Activated T-helper 1 cell treated with Interleukin-2 at 50 U/mL for 16 hours (primary cell): ENCODE measurements at places on chromosomes 3 and 15.

- no peak for DNase-seq
These were observed 173.0 kb upstream of the FRMD4B start for GRCh38 chr3:69558912-69559311.

- DNase-seq, result no peak
These were observed 57.2 kb upstream of the ZBTB38 start for GRCh38 chr3:141311170-141311495.

DNA sequence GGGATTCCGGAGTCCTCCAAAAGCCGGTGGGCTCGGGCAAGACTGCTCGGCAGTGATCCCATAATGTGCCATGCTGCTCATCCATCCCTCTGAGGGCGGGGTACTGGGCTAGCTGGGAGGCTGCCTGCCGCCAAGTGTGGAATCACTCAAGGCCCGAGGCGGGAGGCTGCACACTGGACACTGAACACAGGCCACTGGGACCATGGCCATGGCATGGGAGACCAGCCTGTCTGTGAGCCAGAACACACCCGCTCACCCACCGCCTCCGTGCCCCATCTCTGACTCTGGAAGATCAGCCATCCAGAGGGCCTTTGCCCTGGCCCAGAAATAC is 1.4 kb downstream of the C3orf22 start:
- DNase-seq, result no peak

- DNase-seq, result no peak
These were observed 1.1 kb upstream of the MINAR1 start for GRCh38 chr15:79430901-79431635.

DNA sequence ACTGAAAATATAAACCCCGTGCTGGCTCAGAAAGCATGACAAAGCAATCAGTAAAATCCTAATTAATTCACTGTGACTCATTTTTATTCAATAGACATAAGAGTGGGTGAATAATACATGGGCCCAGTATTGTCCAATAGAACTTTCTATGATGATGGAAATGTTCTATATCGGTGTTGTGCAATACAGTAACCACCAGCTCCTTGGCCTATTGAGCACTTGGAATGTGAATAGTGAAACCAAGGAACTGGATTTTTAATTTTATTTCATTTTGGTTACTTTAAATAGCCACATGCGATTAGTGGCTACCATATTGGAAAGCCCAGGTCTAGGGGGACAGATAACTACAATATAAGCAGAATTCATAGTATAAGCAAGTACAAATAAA is 69.8 kb upstream of the PPP2R3A start:
- no peak for DNase-seq

GRCh38 chr15:77633913-77634265 is 1.2 kb upstream of the LINGO1 start:
- DNase-seq, result no peak

- DNase-seq, result no peak
These were observed 114.7 kb upstream of the SLC24A5 start for GRCh38 chr15:48006031-48006511.

DNA sequence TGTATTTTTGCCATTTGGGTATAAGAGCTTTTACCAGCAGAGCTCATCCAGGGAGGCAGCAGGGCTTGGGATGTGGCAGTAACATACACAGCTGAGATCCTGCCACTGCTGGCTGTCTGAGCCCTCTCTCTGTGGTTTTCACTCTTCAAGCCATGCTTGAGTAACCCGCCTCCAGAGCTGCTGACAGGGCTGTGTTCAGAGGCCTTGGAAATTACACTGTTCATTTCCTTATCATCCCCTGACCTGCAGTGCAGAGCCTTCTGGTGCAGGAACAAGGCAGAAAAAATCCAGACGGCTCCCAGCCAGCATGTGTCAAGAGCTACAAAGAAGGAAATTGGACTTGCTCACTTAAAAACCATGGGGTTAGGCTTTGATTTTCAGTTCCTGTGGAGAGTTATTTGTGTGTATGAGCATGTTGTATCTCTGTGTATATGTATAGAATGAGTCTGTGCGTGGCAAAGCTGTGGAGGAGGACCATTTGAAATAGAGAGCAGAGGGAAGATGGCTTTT is 47.0 kb downstream of the ZNF609 start:
- DNase-seq, result no peak

DNA sequence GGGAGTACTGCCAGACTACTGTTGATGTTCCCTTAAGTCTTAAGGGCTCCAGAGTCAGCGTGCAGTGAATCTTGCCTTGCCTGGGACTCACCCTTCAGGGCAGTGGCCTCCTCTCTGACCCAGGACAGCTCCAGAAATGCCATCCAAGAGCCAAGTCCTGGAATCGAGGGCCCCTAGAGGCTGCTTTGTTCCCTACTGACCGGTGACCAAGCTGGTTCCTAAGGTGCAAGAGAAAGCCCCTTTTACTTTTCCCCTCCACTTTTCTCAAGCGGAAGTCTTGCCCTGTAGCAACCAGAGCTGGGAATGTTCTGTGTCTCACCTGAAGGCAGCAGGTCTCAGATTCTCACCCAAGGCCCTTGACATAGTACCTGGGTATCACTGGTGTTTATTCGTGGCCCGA is 238.0 kb downstream of the DOCK3 start:
- DNase-seq, result no peak

GRCh38 chr15:34665498-34666116 is 82.2 kb upstream of the GOLGA8B start:
- DNase-seq, result no peak

GRCh38 chr15:100095541-100096247 is 246.1 kb downstream of the ADAMTS17 start:
- DNase-seq, result no peak

GRCh38 chr3:111352585-111352984 is 189.4 kb upstream of the CD96 start:
- no peak for DNase-seq

DNA sequence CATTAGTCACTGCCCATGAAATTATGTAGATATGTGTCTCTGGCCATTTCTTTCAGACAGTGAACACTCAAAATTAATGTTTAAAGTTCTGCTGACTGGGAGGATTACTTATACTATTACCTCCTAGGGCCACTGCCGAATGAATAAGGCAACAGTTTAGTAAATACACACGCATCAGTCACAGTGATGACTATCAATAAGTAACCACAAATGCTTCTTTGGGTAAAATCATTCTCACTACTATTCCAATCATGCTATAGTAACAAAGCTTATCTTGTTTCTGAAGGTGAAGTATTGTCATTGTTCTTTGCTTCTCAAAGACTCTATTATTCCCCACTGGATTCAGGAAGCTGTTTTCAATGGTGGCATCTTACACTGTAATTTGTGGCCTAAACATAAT is 478.8 kb downstream of the EPHA3 start:
- DNase-seq, result no peak

DNA sequence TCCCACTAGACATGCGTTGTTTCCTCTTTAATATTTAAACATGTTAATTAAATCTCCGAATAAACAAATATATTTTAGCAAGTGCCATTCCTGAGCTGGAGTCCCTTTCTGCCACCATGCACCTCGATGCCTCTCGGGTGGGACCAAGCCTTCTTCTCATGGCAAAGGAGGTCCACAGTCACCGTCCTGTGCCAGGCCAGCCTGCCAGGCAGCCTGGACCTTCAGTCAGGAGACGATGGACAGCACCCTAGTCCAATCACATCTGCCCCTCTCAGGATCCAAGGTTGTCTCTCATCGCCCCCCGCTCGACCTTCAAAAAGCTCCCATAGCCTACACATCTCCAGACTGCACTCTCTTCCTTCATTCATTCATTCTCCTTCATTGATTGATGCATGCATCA is 22.6 kb downstream of the NTRK3 start:
- DNase-seq, result no peak

DNA sequence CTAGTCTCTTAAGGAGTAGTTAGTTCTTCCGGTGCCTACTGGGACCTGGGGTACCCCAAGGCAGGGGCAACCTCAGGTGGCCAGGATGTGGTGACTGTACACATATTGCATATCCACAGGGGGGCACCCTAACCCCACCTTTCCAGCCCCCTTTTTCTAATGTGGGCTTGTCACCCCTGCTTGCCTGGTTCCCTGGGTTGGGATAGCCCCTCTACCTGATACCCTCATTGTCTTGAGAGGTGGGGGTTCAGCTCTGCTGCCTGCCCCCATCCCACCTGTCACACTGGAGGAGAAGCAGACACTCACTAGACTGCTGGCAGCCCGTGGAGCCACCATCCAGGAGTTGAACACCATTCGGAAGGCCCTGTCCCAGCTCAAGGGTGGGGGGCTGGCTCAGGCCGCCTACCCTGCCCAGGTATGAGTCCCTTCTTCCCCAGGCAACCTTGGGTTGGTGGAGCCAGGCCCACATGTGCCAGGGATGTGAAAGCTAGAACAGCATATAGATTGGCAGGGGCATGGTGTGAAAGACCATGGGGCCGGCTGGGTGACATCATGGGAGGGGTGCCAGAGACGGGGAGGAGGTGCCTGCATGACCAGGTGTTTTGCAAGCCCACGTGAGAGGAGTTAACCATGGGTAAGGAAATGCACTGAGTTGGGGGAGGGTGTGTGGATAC is 4.0 kb downstream of the GLYCTK start:
- DNase-seq, result no peak

GRCh38 chr3:195895861-195896360 is 12.4 kb downstream of the TNK2 start:
- DNase-seq, result peak; percentile 61

DNA sequence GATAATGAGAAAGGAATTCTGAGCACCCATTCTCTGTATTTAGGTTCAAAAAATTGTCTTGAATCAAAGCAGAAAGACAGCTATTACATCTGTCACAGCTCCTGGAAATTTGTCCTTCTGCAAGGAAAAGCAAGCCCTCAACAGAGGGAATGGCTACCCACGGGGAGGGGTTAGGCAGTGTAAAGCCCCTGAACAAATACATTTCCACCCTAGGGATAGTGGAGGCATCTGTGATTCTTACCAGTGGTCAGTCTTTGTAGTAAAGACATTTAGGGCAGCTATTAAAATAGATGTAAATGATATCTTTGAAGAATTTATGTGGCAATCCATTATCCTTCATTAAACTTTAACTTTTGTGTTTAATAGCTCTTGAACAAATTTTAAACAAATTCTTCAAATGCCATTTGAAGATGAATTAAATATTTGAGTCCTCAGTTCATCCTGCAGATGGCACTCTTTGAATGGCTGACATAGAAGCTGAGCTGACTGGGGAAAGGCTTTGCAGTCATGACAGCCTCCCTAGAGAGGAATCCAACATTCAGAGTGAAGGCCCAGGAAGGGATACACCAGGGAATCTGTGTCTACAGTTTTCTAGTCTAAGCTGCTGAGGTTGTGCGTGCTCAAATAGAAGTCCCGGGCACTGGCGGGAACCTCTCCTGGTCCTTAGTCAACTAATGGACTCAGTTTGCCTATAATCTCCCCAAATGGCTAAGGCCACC is 359.7 kb upstream of the ROPN1 start:
- no peak for DNase-seq

- DNase-seq, result no peak
These were observed 19.0 kb upstream of the TRAK1 start for GRCh38 chr3:42071904-42072812.

DNA sequence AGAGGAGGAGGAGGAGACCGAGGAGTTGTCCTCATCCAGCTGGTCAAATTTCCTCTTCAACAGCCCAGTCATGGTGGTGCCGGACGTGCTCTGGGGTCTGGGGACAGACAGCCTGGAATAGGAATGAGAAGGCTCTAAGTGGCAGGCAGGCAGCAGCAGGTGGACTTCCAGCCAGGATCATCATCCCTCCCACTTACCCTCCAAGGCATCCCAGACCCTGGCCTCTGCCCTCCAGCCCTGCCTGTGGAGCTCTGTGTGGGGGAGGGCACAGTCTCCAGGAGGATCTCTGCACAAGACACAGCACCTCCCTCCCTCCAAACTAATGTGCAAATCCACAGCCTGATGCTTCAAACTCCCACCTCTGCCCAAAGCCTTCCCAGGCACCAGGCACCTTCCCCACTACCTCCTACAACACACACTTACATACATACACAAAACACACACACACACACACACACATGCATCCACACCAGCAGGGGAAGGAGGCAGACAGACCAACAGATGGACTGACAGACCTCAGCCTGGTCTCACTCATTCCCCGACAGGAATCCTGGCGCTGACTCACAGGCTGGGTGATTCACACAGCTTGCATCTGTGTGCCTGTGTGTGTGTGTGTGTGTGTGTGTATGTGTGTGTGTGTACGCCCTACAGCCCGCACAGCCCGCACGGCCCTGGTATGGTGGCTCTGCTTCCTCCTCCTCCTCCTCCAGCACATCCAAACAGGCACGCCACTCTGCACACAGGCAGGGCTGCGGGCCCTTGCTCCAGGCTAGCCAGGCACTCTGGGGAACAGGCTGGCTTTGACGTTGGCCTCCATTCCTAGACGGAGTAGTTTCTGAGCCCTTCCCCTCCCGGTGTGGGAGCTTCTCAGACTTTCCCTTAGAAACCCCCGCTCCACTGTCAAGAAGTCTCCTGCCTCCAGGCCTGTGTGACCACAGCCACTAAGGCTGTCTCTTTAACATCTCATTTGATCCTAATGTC is 6.5 kb downstream of the CSRNP1 start:
- peak; percentile 65 for DNase-seq

DNA sequence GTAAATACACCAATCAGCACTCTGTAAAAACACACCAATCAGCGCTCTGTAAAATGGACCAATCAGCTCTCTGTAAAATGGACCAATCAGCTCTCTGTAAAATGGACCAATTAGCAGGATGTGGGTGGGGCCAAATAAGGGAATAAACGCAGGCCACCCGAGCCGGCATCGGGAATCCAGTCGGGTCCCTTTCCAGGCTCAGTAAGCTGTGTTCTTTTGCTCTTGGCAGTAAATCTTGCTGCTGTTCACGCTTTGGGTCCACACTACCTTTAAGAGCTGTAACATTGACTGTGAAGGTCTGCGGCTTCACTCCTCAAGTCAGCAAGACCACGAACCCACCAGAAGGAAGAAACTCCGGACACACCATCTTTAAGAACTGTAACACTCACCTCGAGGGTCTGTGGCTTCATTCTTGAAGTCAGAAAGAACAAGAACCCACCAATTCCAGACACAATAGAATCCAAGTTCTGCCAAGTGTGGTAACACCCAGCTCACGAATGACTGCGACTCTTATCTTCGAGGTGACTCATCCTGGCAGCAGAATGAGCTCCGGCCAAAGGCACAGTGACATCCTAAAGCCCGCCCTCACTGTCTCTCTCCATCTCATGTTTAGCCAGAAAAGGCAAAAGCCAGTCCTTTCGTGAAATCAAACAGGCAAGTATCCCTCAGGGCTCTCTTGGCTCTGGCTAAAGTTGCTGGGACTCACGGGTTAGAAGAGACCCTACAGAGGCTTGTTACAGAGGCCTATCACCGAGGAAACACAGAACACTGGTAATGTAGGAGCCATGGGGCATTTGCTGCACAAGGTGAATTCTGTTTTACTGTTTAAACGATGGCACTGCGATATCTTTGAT is 155.2 kb downstream of the FAM43A start:
- no peak for DNase-seq

DNA sequence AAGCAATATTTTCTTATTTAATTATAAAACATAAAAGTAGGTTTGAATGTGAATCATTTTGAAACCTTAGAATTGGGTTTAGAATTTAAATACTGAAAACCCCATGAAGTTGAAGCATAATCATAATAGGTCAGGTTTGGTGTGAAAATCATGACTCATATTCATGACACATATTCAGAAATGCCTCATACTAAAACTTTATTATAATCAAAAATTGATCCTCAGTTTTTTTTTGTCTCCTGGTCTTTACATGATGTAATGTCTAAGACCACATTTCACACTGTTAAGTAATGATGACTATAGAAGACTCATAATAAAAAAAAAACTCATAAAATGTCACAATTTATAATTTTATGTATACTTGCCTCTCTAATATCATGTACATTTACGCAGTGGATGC is 190.4 kb downstream of the FOXP1 start:
- DNase-seq, result no peak
